PC-3 (cell line): ENCODE measurements at places on chromosomes 1 and 21.

DNA sequence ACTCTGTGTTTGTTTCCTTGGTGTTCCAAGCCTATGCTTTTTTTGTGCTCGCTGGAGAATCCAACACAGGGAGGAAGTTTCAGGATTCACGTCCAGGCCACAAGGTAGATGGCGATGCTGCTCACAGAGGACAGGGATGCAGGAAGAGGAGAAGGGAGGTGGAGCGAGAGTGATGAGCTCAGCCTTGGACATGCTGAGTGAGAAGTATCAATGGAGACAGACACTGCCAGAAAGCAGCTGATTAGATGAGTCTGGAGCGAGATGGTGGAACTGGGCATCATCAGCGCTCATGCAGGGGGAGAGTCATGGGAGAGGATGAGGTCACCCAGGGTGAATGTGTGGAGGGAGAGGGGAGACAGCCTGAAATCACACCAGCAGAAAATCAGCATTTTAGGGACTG lies 110.0 kb downstream of the GLUL start:
- no peak overlapping the region for H3K4me3 ChIP-seq
- H3K27ac ChIP-seq, result no peak overlapping the region
- no peaks in the 10 kb centered on the region for H3K4me1 ChIP-seq
- H3K27me3 ChIP-seq, result no peaks in the 10 kb centered on the region
- H3K36me3 ChIP-seq, result no peaks in the 10 kb centered on the region

DNA sequence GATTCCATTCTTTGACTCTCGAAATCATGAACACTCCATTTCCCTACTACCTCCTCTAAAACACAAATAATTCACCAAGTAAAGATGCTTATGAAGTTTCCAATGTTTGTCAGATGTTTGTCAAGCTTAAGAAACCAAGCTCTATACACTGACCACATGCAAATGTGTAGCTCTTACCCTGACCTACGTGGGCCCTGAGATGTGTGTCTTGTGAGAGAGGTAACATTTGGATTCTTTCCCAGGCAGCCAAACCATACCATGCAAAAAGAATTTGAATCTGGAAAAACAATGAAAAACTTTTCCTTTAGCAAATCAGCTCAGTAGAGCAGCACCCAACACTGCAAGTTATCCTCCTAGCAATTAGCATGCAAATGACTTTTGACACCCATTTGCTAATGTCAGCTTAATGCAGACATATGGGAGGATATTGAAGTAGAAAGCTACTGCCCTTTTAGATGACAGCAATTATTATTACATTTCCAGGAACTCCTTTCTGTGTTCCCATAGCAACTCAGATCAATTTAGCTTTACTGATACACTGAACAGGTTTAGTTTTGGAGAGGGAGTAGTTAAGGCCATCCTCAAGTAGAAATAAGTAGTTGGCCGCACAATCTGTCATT lies 83.2 kb upstream of the RGS4 start:
- H3K36me3 ChIP-seq, result no peaks in the 10 kb centered on the region
- DNase-seq, result no peak
- H3K4me1 ChIP-seq, result peaks cover 30% of the 10 kb centered on the region
- peak overlapping the region; percentile 75; the same call in 1 of the 2 replicates for H3K27ac ChIP-seq

- no peaks in the 10 kb centered on the region for H3K27me3 ChIP-seq
- no peak overlapping the region for H3K27ac ChIP-seq
- DNase-seq, result no peak
Measured at GRCh38 chr1:236214761-236215160, 67.0 kb downstream of the ERO1B start.

GRCh38 chr21:18524097-18524880 lies 120.7 kb upstream of the TMPRSS15 start:
- no peak for DNase-seq
- H3K4me1 ChIP-seq, result peaks cover 4% of the 10 kb centered on the region; the same call in 1 of the 2 replicates
- H3K27me3 ChIP-seq, result no peaks in the 10 kb centered on the region
- no peak overlapping the region for H3K27ac ChIP-seq
- H3K4me3 ChIP-seq, result no peak overlapping the region
- H3K36me3 ChIP-seq, result no peaks in the 10 kb centered on the region

DNA sequence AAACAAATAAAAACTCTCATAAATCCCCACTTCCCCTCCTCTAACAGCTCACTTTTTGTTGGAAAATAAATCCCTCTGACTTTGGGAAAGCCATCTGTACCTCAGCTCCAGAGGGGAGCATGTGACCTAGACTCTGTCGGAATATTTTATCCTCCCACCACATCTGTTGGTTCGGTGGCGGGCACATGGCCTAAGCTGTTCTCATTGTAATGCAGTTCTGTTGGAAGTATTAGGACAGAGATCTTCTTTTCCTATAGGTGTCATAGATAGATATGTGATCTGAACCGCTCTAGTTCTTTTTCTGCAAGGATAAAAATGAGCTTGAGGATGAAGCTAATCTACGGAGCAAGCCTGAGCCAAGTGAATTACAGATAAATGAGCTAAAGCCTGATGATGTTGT lies 50.5 kb upstream of the EPS8L3 start:
- H3K4me3 ChIP-seq, result no peak overlapping the region
- no peak overlapping the region for H3K27ac ChIP-seq
- H3K27me3 ChIP-seq, result no peaks in the 10 kb centered on the region
- no peaks in the 10 kb centered on the region for H3K36me3 ChIP-seq
- no peaks in the 10 kb centered on the region for H3K4me1 ChIP-seq
- no peak for DNase-seq
